ENCODE measurements at places on chromosomes 1 and 21.

DNA sequence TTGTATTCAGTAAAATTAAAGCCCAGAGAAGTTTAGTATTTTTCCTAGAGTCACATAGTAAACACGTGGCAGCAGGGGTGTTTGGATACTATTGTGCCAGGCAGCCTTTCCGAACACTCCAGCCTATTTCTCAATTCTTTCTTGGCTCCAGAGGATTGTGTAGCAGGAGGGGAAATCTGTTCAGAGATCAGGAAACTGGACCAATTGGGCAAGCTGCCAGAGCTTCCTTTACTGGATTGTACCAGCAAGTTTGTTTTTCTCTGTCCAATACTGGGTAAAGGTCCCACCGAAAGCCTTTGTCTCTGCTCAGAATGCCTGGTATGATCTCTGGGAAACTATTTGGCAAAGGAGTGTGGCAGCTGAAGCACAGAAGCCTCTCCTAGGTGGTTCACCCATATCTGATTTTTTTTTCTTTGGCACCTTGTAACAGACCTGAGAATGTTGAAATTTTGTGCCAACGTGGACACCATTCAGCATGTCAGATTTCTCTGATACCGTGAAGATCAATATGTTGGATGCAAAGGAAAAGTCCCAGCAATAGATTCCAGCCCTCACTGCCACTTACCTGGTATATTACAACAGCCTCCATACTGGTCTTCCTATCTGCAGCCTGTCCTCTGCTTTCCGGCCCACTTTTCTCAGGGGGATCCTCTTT, 126.2 kb downstream of the FGGY start:
- DNase-seq, result no peak

DNA sequence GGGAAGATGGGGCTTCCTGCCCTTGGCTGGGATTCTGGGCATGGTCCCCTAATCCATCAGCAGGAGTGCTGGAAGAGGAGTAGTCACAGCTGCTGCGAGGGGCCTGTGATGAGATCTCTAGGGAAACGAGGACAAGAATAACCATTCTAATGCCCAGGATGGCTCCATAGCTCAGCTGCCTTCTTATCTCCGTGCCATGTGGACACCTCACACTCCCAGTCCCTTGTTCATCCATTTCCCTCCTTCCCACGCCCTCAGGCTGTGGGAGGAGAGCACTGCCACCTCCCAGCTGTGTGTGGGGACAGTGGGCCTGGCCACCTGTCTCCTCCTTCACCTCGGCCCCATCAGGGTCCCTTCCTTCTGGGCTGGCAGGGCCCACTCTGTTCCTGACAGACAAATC, 16.1 kb upstream of the ETV3 start:
- DNase-seq, result no peak

DNA sequence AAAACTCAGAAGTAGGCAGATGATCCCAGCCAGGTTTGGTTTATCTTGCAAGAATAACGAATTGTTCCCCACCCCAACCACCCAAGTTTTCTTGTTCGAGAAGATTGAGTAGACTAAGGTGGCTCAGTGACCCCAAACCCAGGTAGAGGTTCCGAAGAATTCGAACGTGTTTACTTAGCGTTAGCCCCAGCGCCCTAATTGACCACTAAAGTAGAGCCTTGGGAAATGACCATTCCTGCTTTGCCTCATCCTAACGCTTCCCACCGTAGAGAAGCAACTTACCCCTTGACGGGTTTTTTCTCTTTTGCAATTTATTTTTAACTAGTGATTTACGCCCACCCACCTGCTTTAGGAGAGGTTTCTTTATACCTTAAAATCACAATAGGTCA, 870 bp downstream of the FBXO28 start:
- no peak for DNase-seq

GRCh38 chr1:178620584-178621475, 104.2 kb upstream of the RALGPS2 start:
- no peak for DNase-seq

DNA sequence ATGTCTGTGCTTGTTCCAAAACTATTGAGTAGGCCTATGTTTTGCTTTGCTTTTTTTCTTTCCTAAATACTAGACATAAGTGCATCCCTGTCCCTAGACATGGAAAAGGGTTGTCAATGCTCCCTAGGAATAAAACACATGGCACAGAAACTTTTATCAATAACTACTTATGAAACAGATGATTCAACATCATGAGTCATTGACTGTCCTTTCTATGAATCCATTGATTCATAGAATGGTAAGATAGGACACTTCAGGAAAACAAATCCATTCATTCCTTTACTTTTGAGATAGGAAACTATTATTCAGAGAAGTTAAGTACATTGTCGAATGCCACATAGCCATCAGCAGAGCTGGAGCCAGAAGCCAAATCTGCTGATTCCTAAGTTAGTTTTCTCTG, 147.5 kb downstream of the TSEN15 start:
- DNase-seq, result no peak

DNA sequence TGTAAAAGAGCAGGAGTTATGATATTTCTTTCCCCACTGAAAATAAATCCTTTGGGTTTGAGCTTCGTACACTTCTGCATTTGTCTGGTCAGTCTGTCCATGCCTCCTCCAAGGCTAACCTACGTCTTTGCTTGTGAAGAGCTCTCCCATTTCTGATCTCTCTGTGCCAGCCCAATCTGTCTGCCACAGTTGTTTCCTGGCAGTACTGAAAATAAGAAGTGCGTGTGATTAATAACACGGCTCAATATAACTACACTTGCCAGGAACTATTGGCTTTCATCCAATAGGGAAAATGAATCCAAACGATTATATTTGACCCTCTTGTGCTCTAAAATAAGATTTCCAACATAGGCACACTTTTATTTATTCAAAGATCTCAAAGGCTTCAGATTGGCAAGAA, 19.2 kb upstream of the COL24A1 start:
- no peak for DNase-seq

- no peak for DNase-seq
Observed at GRCh38 chr1:229363723-229364122, 20.9 kb upstream of the CCSAP start.

DNA sequence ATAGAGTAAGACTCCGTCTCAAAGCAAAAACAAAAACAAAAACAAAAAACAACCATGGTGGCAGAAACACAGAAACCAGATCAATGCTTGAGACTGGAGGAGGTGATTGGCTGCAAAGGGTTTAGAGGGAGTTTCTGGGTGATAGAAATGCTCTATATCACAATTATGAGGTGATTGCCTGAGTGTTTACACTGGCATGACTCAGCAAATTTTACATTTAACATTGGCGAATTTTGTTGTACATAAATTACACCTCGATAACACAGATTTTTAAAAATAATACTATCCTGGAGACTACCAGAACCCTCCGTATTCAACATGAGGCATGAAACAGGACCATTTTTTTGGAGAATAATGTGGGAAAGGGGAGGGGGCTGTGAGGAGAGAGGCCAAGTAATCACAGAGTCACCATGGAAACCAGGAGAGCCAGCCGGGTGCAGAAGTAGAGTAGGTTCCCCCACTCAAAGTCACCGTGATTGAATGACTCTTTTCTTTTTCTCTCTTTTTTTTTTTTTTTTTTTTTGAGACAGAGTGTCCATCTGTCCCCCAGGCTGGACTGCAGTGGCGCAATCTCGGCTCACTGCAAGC, 24.3 kb downstream of the HEYL start:
- no peak for DNase-seq

DNA sequence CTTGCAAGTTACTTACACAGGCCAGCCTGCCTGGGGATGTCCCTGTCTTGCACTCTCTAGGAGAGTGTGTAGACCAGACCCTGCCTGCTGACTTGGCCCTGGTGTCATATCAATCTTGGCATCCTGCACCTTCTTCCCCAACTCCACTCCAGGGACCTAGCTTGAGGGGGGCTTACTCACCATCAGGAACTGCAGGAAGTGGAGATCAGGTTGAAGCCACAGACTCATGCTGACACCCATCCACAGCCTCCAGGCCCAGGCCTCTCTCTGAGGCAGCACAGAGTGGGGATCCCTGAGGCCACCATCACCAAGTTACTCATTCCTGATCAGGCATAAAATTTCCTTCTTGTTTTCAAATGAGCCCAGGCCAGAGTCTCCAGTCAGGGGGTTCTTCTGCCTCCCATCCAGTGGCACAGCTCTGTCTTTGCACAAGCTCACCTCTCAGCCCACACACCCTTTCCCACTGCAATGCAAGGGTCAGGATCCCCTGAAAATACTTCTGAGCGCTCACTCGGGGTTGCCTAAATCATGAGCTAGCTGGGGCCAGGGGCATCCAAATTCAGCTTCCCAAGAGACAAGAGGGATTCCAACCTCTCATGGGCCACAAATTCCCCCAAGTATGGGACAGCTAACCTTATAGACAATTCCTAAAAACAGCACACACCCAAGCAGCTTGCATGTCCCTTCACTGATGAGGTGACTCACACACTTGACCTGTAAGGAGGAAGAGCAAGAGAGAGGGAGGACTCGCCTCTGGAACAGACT, 33.5 kb downstream of the CSMD2 start:
- DNase-seq, result no peak

DNA sequence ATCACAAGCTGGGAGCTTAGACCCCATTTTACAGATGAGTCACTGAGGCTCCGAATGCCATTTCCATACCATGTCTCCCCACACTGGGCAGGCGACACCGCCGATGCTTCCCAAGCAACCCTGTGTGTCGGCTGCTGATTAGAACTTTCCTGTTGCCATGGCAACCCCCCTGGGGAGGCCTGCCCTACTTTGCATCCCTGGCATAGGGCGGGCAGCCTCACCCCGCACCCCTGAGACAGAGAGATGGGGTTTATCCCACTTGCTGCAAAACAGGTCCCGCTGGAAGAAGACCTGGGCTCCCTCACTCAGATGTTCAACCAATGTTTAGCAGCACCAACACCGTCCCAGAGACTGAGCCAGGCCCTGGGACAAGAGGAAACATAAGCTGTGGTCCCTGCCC, 81.5 kb downstream of the CAMK2N1 start:
- no peak for DNase-seq

DNA sequence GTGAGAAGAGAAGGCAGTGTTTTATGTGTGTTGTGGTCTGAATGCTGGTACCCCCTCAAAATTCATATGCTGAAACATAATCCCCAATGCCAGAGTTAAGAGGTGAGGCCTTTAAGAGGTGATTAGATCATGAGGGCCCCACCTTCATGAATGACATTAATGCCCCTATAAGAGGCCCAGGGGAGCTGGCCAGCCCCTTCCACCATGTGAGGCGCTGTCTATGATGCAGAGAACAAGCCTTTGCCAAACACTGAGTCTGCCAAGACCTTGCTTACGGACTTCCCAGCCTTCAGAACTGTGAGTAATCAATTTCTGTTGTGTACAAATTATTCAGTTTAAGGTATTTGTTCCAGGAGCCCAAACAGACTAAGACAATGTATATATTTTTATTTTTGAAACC, 20.2 kb downstream of the CAPZB start:
- DNase-seq, result no peak

DNA sequence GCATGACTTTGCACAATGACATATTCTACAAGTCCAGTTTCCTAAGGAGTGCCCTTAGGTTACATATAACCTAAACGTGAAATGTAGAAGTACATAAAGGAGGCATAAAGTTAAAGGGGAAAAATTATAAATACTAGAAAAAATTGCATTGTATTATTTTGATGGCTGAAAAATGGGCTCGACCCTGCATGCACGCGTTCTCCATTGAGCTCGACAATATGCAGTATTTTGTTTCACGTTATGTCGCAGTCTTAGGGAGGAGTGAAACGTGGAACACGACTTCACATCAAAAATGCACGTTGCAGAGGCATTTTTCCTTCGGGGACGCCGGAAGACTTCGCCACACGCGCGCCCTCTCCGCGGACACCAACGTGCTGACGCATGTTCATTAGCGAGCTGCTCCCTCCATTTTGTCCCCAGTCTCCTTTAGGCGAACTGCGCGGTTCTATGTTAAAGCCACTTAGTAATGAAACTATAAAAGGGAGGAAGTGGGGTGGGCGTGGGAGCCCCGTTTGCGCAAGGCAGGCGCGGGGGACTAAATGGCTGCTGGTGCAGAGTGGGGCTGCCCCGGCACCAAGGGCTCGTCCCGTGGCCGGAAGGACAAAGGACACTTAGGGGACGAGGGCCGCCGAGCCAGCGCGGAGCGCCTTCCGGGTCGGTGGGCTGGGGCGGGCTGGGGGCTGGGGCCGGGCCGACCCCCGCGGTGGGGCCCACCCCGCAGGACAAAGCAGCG, 749 bp upstream of the COX20 start:
- DNase-seq, result peak; percentile 81

DNA sequence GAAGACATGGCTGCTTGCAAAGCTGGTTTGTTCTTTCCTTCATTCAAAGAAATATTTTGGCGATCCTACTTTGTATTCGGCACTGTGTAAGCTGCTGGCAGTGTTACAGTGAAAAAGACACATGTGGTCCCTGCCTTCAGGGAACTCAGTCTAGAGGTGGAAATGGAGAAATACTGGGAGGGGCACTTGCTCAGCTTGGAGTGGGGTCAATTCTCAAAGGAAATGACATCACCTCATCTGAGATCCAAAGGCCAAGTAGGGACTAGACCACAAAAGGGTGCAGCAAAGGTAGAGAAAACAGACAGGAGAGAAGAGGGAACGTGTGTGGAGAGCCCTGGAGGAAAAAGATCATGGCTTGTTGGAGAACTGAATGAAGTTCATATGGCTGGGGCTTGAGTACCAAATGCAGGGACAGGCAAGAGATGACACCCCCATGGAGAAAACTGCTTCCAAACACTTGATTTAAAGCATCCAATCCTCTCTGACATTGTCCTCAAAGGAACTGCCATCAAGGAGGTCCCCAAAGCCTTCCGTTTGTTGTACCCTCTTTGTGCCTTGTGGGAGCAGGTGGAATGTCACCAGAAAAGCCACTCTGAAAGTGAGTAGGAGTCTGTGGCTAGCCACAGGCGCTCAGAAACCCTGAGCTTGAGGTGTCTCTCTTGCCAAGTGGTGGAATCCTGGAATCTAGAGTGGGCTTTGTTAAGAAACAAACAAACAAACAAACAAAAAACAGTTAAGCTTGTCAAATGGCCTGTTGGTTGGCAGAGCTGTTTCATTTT, 48.3 kb upstream of the TDRD10 start:
- DNase-seq, result no peak

DNA sequence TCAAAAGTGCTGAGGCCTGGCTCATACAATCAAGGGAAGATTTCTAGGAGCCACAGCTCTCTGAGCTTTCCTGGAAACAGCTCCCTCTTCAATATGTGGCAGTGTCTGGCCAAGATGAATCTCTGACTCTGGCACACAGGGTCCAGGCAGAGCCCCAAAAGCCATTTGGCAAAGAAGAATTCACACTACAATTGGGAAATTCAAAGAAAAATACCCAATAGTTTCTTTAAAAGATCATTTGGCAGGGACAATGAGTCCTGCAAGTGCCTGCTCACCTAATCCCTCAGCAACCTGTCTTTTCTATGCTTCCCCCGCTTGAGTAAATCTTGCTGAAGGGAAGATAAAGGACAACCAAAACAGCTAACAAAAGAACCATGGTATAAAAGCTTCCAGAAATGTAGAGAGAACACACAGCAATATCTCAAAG, 124.6 kb downstream of the TGFBR3 start:
- no peak for DNase-seq

- DNase-seq, result no peak
Observed at GRCh38 chr1:58762806-58763205, 21.0 kb downstream of the JUN start.

DNA sequence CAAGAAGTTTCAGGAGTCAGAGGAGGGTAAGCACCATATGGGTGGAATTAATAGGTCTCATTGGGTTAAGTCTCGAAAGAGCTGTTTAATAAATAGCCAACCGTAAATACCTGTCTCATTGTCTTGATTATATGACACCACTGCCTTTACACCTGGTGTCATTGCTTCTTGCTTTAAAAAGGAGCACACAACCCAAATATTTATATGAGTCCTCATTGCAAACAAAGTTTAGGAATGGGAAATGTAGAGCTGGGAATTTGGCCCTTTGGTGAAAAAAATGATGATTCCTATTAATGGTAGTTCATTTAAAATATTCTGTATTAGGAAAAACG, 2.1 kb downstream of the BACH1 start:
- no peak for DNase-seq
